Smooth muscle cell of trachea (primary cell): ENCODE measurements at places on chromosomes 7 and 10. TPM values are rescaled to one million over a fixed set of nuclear protein-coding genes. Genes with fewer than 3 reads are reported as not detected.

Gene CPN1
- not detected in 2 replicates for total RNA-seq

Gene ITIH5
- total RNA-seq: under 0.01 and 2.8 TPM in 2 replicates

Gene SDHAF3
- total RNA-seq: 3.5 and 16.4 TPM in 2 replicates

Gene SVIL
- total RNA-seq: 87.1 and 261 TPM in 2 replicates

Gene LIPM
- not detected in 2 replicates for total RNA-seq

Gene HOXA4
- total RNA-seq: 0.58 and 0.66 TPM in 2 replicates

Gene AKR1C3
- 104 and 182 TPM in 2 replicates for total RNA-seq

Gene HEPACAM2
- total RNA-seq: 0.17 TPM in 1 of 2 replicates, not detected in the other

Gene C1GALT1
- total RNA-seq: 26.5 and 33.0 TPM in 2 replicates
